ENCODE measurements at places on chromosomes 16 and 17.

DNA sequence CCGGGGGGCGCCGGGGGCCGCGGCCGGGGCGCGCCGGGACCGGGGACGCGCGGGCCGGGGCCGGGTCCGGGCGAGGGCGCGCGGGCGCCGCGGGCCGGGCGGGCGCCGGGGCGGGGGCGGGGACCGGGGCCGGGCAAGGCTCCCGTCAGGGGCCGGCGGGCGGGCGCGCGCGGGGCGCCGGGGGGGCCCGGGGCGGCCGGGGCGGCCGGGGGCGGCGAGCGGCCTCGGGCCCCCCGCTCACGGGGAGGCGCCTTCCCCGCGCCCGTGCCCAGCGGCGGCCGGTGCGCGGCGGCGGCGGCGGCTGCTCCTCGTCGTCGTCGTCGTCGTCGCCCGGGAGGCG is 563 bp downstream of the ZCCHC14 start:
- no peak for DNase-seq

DNA sequence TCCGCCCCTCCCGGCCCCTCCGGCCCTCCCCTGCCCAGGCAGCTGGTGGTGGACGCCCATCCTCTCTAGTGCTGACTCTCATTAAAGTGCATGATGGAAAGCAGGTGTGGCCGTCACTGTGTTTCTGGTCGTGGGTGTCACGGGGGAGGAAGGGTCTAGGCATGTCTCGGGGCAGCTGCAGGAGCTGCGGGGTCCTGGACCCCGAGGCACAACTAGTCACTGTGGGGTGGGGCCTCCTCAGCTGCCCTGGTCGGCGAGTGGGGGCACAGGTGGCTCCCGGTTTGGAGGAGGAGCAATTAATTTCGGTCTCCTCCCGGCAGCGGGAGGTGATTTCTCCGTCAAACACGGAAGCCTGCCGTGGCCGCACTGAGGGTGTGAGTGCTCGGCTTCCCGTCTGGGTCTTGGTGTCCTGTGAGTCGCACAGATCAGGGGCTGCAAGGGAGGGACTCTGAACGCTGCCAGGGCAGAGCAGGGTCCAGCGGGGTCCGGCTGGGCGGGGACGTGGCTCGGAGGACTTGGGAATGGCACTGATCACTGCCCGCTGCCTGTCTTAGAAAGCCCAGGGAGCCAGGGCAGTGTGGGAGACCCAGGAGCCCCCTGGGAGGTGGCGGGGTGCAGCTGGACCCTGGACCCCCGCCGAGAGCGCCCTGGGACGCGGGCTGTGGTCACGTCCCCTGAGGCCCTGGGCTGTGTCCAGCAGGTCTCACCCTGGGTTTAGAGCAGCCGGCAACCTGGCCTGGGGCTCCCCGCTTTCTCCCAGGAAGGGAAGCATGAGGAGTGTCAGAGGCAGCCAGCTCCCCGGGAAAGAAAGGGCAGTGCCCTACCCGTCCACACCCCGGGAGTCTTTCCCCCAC is 3.3 kb downstream of the TPSD1 start:
- no peak for DNase-seq

DNA sequence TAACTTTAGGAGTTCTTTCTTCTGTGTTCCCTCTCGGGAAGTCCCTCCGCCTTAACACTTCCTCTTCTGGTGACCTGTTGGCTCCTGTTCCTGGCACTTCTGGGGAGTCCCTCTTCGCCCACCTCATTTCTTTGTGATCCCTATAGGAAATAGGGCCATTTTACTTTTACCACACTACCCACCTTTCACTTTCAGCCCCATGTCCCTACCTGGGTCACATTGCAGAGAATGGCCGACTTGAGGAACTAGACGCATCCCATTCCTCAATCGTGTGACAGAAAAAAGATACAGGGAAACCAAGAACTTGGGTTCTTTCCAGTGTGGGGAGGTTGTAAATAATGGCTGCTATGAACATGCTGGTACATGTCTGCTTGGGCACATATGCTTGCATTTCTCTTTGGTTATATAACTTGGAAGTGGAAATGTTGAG is 6.6 kb downstream of the IL21R start:
- DNase-seq = peak; percentile 17

- DNase-seq = no peak
Observed at GRCh38 chr16:85849388-85849787, 49.6 kb upstream of the IRF8 start.

DNA sequence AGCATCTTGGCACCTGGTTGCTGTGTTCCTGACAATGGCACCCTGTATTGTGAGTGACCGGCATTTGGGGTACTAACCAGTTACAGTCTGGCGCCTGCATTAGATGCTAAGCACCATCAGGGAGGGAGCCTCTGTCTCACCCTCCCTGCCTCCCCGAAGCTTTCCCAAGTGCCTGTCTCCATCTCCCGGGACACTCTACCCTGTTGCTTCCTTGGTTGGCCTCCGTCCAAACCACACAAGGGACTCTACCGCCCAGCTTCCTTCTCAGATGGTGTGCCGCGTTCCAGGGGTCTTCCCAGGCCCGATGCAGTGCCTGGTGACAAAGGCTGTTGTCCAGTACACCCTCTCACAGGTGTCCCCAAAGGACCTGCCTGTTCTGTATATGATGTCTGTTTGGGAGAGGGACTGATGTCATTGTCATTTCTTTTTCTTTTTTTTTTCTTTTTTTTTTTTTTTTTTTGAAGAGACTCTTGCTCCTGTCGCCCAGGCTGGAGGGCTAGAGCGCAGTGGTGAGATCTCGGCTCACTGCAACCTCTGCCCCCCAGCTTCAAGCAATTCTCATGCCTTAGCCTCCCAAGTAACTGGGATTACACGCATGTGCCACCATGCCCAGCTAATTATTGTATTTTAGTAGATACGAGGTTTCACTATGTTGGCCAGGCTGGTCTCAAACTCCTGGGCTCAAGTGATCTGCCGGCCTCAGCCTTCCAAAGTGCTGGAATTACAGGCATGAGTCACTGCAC is 6.7 kb downstream of the SNN start:
- DNase-seq = no peak

DNA sequence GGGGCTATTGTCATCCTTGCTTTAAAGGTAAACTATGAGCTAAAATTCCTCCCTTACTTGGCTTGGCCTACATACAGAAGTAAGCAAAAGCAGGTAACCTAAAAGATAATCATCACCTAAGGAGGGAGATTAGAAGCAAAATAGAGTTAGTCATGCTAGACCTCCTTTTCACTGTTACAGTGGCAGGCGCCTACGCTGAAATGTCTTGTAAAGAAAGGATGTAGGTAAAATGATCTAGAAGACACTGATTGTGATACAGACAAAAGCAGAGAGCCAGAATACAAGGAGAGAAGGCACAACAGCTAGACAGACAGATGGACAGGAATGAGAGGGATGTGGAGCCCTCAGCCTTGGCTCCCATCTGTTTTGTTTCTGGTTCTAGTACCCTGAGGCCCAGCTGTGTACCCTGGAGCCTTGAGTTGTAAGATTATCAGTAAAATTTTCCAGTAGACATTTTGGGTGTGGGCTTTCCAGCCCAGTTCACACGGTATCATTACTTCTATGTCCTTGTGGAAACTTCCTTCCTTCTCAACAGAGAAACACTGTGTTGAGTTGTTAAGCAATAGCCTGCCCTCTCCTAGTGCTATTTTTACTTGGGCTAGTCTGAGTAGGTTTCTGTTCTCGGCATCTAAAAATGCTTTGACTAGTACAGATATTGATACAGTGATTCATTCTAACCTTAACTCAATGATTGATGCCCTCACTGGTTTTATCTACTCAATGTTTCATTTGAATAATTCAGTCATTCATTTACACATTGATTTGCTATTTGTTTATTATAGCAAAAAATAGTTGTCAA is 7.7 kb upstream of the C16orf78 start:
- DNase-seq = no peak

GRCh38 chr17:2383628-2384167 is 17.2 kb downstream of the MNT start:
- DNase-seq = no peak

GRCh38 chr17:40909351-40909750 is 24.3 kb upstream of the KRT20 start:
- DNase-seq = peak; percentile 57
